ENCODE measurements at places on chromosomes 5 and 9.

DNA sequence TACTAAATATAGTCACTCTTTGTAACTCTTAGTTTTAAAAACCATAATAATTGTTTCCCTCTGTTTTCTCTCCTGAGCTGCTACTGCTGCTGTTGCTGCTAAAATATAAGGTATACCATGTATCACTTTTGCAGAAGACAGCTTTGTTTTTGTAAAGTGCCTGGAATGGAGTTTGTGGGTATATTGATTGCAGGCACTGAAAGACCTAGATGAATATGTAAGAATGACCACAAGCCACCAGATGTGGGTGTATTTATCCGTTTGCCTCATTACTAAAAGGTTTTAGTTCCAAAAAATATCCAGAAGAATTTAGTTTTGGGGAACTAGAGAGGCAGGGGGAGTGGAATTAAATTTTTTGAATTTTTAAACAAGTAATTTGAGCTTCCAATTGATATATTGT, 151.1 kb upstream of the CDKN2B start:
- no peak for DNase-seq

DNA sequence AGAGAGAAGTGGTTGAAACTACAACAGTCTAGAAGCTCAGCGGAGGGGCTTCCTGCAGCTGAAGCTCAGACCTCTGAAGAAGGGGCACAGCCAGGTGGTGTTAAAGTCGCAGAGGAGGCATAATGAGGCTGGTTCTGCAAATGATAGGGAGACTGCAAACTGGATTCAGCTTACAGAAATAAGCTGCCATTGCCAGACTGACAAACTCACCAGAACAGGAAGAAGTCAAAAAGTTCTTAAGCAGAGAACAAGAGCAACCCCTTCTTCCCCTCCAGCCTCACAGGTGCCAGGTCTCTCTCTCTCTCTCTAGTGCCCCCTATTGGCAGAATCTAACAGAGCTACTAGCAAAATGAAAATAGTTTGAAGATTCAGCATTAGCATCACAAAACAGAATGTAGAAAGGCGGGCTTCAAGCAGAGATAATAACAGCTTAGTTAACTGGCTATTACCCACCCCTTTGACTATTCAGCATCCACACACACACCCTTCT, 76.7 kb downstream of the GRAMD2B start:
- no peak for DNase-seq

- DNase-seq = no peak
These were observed 7.9 kb downstream of the TMEM167A start for GRCh38 chr5:83069096-83069799.

DNA sequence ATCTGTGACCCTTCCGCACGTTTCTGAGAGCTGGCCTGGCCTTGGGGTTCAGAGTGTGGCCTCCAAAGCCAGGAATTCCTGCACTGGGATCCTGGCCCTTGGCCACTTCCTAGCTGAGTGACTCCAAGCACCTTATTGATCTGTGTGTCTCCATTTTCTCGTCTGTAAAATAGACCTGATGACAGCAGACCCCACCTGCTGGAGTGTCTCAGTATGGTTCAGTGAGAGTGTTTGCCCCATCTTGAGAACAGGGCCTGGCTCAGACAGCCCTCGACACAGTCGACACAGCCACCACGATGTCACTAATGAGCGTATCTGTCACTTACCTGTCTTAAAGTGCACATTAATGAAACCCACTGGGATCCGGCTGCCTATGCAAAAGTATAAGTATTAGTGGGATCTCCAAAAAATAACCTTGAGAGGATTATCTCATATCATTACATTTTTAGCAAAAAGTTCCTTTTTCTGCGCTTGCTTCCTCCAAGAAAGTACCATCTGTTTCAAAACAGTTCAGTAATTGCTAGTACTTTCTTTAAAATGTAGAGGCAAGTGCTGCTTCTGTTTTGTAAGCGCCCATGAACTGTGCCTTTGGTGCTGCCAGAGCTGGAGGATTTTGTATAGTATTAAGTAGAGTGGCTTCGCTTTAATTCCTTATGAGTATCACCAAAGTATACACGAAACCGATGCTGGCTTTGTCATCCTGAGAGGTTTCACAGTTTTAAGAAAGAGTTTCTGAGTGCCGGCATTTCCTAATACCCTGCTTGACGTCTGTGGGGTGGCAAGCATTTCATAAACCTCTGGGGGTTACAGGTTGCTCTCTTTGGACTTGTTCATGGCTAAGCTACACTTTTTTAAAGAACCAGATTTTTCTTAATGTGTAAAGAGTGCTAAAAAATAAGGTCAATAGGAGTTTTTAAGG, 31.7 kb downstream of the UBE2QL1 start:
- no peak for DNase-seq

GRCh38 chr9:35981699-35982098, 23.7 kb upstream of the OR2S2 start:
- no peak for DNase-seq

- no peak for DNase-seq
These were observed 340.5 kb downstream of the ADGRV1 start for GRCh38 chr5:90899014-90899604.

- DNase-seq = no peak
These were observed 62.8 kb downstream of the HMCN2 start for GRCh38 chr9:130328349-130328801.

- DNase-seq = no peak
These were observed 30.5 kb downstream of the DDX31 start for GRCh38 chr9:132639322-132639721.

DNA sequence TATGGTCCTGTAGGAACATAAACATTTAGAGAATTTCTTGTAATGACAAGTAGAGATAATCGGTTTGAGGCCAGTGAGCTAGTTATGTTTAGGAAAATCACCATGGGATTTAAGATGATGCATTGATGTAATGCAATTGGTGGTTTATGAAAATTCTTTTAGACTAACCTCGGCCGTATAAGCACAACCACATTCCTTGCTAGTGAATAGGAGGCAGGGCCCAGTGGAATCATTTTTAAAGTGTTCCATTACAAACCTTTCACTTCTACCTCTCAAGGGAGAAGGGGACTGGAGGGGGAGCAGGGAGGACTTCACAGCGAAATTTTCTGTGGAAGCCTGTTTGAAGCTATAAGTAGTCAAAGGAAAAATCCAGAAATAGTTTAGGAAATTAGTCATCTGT, 71.8 kb upstream of the NFIL3 start:
- DNase-seq = no peak

- DNase-seq = no peak
These were observed 6.3 kb downstream of the PDE6A start for GRCh38 chr5:149938279-149938678.

DNA sequence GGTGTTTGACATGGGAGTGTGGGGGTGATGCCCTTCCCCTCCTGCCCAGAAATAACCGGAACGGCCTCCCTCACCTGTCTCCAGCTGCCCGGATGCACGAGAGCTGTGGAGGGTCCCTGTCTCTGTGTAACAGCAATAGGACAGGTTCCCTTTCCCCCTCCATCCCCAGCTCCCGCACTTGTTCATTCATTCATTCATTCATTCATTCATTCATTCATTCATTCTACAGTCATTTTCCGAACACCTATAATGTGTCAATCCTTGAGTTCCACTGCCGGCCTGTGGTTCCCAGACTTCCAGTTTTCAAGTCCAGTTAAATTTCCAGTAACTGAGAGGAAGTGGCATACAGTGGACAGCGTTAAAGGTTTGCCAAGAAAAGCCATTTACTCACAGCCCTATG, 7.3 kb downstream of the PRRX2 start:
- no peak for DNase-seq

- no peak for DNase-seq
These were observed 33.8 kb downstream of the WNK2 start for GRCh38 chr9:93217706-93218105.

Data from stimulated activated CD8-positive, alpha-beta memory T cell treated with anti-CD3 and anti-CD28 coated beads, Interleukin-2, amount 100 ng/mL, for 1 hour (primary cell).